Stimulated activated CD4-positive, alpha-beta T cell treated with anti-CD3 and anti-CD28 coated beads, Interleukin-2, amount 100 ng/mL, for 4 hours (primary cell): ENCODE measurements at places on chromosomes 7 and 10.

DNA sequence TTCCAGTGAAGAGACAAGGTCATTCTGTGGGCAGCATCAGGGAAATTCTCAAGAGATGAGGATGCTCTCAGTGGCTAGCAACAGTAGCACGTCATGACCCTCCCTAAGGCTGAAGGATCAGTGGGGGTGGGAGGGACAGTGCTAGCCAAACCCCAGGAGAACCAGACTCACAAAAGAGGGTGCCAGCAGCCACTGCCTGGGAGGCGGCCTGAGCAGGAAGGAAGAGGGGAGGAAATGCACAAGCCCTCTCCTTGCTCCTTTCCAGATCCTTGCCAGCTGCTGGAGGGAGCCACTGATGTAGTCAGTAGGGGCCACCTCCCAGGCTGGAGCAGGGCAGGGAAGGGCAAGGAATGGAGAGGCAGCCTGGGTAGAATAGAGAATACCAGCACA, 302.7 kb downstream of the RPS24 start:
- no peak for DNase-seq

DNA sequence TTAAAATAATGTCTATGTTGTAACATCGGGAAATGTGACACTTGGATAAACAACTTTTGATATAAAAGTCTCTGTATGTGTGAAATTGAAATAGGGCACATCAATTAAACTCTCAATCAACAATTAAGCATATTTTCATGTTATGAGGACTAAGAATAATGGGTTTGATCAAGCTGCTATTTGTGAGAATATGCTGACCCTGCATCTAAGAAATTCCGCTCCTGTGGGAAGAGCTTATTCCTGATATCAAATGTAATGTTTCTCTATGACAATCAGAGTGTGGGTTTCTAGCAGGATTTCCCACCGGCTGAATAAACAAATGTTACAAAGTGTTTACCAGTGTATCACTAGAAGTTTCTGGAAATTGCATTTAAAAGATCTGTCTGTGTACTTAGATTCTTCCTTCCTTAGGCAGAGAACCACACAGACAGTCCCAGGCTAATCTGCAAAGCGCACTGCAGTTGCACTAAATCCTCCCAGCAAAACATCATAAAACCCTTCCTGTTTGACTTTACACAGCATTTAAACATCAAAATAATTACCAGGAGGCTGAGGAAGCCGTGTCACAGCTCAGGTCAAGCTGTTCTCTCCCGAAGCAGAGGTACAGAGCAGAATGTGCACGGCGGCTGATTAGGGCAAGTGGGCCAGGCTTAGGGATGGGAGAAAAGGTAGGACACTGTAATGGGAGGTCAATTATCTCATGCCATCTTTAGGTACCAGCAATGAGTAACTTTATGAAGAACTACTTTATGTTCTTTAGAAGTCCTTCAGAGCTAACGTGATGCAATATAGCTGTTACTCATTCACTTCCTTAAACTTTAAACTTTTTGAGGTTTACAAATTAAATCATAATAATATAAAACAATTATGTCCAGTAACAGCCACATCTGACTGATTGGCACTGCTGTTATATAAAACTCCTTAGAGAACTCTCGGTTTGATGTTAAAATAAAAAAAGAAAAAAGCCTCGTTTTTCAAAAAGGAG, 109.1 kb upstream of the CTTNBP2 start:
- DNase-seq, result no peak

DNA sequence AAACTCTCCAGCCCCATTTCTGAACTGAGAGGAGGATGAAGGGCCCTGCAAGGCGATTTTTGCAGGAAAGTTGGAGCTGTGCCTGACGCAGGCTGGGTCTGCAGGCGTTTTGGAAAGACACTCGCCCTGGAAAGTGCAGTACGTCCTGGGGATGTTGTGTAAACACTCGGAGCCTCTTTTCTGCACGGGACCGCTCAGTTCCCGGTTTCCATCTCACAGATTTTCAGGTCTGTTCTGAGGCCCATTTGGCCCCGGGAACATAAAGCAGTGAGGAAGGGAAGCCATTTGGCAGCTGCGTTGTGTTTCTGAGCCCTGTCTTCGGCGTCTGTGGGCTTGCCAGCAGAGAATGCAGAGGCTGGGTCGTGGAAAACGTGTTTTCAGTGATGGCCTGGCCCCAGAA, 655.0 kb upstream of the MGMT start:
- DNase-seq, result no peak

DNA sequence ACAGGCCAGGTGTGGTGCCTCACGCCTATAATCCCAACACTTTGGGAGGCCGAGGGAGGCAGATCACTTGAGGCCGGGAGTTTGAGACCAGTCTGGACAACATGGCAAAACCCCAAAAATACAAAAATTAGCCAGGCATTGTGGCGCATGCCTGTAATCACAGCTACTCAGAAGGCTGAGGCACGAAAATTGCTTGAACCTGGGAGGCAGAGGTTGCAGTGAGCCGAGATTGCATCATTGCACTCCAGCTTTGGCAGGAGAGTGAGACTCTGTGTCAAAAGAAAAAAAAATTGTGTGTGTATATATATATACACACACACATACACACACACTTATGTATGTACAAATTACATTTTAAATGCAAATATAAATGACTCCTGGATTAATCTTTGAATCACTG, 76.8 kb upstream of the LRRN3 start:
- DNase-seq, result no peak

DNA sequence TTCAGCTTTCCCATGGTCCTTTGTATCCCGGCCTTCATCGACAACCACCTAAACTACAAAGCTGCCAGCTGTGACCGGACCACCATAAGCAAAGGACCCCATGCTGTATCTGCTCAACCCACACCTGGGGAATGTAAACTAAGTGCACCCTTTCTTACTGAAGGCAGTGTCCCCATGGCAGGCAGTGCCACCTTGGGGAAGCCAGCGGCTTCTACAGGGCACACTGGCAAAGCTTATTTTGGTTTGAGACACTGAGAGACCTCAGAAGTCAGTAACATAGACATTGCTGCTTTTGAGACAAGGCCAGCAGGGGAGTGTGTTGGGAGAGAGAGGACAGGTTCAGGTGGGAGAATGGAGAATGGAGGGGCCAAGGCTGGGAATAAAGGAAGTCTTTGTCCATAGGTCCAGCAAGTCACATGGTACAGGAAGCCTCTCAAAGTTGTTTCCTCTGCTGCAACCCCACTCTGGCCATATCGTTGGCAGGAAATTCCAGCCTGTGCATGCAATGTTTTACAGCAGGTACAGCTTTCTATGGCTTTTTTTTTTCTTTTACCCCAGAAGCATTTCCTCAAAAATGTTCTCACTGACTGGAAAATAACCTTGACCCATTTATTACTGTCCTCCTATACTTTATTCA, 85.9 kb upstream of the NPVF start:
- no peak for DNase-seq

GRCh38 chr10:109966961-109967738, 40.6 kb upstream of the ADD3 start:
- DNase-seq, result no peak

DNA sequence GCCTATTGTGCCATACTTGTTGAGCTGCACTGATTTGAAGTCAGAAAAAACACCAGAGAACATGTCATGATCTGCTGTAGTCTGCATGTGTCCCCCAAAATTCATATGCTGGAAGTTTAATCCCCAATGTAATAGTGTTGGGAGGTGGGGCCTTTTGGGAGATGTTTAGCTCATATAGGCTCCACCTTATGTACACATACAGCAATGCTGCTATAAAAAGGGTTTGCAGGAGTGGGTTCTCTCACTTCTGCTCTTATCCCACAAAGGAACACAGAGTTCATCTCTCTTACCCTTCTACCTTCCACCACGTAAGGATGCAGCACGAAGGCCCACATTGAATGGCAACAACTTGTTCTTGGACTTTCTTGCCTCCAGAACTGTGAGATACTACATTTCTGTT, 23.0 kb downstream of the GPR22 start:
- DNase-seq, result no peak

- no peak for DNase-seq
Measured at GRCh38 chr10:27685681-27686080, 59.9 kb downstream of the MKX start.

DNA sequence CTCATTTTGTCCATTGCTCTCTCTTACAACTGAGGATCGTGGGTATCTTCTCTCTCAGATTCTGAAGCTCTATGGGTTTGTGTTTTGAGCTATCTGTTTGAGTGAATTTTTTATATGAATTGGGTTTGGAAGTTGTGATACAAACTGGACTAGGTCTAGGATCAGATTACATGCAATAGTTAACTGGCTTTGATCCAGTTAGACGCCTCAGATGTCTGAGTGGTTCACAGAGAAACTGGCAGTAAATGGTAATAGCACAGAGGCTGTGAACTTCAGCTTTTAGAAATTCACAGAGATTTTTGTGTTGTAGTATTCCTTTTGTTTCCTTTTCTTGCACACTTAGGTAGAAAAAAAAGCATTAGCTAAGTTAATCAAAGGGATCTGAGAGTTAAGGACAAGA, 12.7 kb upstream of the DNMBP start:
- no peak for DNase-seq

- DNase-seq, result no peak
Measured at GRCh38 chr7:23234569-23235296, 11.8 kb upstream of the GPNMB start.

DNA sequence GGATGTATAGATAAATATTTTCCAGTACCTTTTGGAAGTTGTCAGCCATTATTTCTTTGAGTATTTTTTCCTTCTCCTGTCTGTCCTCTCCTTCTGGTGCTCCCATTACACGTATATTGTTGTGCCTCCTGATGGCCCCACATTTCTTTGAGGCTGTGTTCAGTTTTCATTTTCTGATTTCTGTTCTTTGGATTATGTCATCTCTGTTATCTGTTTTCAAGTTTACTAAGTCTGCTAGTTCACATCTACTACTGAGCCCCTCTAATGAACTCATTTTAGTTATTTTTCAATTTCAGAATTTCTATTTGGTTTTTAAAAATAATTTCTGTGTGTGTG, 16.3 kb downstream of the RBM33 start:
- no peak for DNase-seq

- DNase-seq, result no peak
Measured at GRCh38 chr10:59108886-59109288, 67.6 kb upstream of the PHYHIPL start.

DNA sequence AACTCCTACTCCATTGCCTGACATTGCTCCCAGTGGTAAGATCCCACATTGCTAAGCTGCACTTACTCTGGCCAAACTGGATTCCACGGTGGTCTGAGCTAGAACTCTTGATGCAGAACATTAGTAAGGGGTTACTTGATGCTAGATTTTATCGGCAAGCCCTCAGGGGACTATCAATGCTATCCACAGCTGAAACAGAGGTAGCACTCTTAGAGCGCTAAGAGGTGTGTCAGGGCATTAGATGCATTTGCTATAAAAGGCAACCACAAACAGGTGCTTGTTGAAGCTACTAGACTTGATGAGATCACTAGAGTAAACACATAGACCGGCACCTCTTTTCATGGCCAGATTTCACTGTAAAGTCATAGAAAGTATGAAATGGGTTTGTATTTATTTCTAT, 116.3 kb downstream of the MDFIC start:
- no peak for DNase-seq

GRCh38 chr10:99630433-99630832, 10.2 kb upstream of the SLC25A28 start:
- no peak for DNase-seq

DNA sequence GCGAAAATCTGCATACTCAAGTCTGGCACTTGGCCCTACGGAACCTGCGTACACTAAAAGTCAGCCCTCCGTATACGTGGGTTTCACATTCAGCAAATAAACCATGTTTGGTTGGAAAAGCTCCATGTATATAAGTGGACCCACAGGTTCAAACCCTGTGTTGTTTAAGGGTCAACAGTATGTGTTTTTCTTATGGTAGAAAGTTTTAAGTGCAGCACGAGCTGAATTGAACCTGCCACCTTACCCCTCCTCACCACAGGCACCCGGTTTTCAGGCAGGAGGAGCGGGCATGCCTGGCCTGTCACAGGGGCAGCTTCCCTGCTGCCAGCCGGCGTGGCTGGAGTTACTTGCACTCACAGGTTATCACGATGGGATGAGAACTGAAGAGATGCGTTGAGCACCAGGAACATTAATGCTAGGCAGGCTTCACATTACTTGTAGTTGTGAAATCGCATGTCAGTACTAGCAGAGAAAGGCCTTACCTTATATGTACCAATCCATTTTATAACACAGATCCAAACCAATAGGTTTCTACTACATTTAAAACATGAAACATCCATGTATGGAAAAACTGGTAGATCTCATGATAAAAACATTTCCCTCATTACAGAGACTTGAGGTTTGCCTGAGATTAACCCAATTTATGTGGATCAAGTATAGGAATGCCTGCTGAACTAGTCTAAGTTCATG, 12.9 kb downstream of the INSIG1 start:
- DNase-seq, result no peak

- DNase-seq, result no peak
Measured at GRCh38 chr7:104914421-104914820, 99.6 kb upstream of the KMT2E start.

DNA sequence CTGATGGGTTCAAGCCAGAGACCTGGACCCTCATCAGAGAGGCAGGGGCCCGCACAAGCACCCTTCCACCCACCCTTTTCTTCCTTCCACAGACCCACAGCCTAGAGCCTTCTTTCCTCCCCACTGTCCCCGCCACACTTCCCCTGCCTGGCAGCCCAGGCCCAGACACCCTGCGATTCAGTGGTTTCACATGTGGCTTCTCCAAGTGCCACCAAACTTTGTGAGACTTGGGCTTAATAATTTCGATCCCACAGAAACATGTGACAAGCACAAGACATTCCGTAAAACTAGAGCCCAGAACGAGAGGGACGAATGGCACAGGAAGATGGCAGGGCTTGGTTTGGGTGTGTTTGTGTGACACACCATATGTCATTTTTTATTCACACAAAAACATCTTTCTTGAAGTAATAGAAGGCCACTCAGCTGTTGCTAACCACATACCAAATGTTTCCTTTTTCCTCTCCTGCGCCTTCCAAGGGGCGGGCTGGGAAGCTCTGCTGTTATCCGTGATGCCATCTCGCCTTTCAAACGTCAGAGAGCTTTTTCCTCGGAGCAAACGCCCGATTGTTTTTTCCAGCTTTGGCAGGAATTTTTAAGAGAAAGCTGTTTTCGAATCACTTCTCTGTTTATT, 162.9 kb downstream of the GRK5 start:
- no peak for DNase-seq

DNA sequence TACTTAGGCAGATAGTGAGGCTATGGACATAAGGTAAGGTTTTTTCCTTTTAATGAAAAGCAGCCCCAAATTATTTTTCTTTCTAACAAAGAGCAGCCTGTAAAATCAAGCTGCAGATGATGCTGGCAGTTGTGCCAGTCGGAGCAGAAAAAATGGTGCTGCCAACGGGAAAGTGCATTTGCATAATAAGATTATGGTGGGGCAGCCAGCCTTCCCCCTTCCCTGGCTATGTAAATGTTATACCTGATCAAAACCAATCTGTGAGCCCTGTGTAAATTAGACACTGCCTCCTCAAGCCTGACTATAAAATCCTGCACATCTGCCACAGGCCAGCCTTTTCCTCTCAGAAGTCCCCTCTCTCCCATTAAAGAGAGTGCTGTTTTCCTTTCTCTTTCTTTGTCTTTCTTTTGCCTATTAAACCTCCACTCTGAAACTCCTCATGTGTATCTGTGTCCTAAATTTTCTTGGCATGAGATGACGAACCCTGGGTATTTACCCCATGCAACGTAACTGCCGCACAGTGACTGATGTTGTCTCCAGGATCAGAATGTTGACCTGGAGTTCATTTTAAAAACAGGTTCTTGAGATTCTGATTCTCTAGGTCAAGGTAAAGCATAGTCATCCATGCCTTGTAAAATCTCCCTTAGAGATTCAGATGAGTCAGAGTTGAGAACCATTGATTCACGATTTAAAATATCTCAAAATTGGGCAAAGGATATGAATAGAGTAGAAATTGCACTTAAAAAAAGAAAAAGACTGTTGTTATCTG, 167.3 kb upstream of the C1GALT1 start:
- no peak for DNase-seq

GRCh38 chr10:32501906-32502305, 56.0 kb downstream of the CCDC7 start:
- no peak for DNase-seq
